Right cardiac atrium (tissue), 5 donors: ENCODE measurements at places on chromosomes 5 and 9. TPM values are rescaled to one million over a fixed set of nuclear protein-coding genes. Genes with fewer than 3 reads are reported as not detected.
A peak's percentile ranks its signal among the peaks of the same experiment; 100 is the strongest.

DNA sequence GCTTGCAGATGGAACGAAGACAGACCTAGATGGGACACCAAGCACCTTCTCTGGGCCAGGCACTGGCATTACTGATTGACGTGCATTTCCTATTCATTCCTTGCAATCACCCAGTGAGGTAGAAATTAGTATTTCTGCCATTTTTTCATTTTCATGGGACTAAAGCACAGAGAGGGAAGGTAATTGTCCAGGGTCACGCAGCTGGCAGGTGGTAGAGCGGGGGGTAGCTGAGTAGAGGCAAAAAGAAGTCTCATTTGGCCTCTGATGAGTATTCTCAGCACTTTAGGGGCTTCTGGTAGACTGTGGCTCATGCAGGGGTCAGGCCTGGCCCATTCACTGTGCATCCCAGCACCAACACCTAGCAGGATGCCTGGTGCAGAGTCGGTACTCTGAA is 19.5 kb upstream of the DUSP1 start:
- no peak for DNase-seq

GRCh38 chr5:29143266-29143665 is 2050.2 kb upstream of the CDH6 start:
- no peak for DNase-seq

- peak; percentile 82 for DNase-seq
Observed at GRCh38 chr5:6786786-6787495, 73.7 kb downstream of the TENT4A start.

DNA sequence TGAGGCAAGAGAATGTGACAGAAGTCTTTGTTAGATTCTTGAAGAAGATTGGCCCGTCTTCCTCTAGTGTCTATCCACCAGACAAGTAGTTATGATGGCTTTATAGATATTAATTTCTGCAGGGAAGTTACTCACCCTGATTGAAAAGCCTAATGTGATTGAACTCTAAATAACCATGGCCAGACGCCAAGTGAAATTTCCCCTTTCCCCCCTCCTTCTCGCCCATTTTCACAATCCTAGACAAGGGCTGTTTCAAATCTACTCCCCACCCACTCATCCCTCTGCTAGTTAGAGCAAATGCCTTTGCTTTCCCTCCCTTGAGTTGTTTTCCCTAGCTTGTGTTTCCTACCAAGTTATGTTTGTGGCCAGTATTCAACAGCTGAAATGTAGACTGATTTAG is 182.5 kb downstream of the TMEM167A start:
- no peak for DNase-seq

CTNND2 gene
- total RNA-seq, result 4.8 TPM

GPRIN1 gene
- total RNA-seq, result 0.56 TPM

ARHGEF37 gene
- 23.0 TPM for total RNA-seq
